ENCODE measurements at places on chromosomes 4 and X.
A peak's percentile ranks its signal among the peaks of the same experiment; 100 is the strongest.

DNA sequence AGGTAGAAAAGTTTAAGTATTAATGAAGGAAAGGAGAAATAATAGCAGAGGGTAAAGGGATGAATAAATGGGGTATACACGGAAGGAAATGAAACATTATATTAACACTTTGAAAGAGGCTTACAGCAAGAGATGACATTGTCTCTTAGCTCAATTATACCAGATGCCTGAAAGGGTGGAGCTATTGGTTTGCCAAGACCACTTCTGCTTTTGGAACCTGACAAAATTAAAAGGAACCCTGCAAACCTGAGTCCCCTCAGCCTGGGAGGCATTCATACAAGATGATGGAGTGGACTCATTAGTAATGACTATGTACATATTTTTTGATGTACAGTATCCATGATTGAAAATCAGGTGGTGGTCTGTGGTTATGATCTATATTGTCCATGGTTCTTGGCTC is 45.1 kb upstream of the HPF1 start:
- DNase-seq = no peak

- DNase-seq = no peak
These were observed 19.3 kb downstream of the PRSS48 start for GRCh38 chr4:151296227-151296626.

DNA sequence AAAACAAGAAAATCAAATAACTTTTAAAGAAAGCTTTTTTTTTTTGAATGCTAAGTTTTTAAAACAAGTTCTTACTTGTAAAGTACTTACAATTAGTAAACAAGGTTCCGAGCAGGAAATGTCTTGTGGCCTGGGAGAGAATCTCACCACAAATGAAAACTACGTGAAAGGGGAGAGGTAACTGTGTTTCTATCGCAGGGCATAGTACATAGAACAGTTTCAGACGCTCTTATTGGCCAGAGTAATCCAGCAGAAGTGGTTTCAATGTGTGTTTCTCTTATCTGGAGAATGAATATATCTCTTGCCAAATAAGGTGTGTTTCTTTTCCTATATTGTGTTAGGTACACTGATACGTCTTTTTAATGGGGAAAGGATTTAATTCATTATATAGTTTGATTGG is at the start of gene PLAC8:
PLAC8 (minus strand) TSS at position 154 of the 400 bp plus-strand sequence. CDS start 6,808 bp downstream, outside the sequence.
- peak; percentile 67 for DNase-seq

GRCh38 chr4:155624478-155624877 is 42.2 kb upstream of the GUCY1A1 start:
- no peak for DNase-seq

GRCh38 chr4:31175242-31175910 is 455.2 kb downstream of the PCDH7 start:
- DNase-seq = no peak

DNA sequence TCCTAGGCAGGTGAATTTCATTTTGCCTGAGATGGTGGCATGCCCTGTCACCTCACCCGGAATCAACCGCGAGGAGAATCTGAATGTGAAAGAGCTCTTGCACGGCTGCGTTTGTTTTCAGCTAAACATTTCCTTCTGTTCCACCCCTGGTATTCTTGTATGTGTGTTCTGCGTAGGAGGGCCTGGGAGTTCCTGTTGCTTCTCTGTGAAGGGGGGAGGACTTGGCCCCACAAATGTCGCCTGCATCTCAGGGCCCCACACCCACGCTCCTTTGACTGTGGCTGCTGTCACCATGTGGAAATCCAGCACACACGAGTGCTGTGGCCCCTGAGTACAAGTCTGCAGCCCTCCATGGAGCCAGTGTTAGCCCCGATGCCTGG is 45.8 kb upstream of the CLCN4 start:
- DNase-seq = no peak

- DNase-seq = no peak
These were observed 181.8 kb upstream of the MAOA start for GRCh38 chrX:43474321-43474720.
